GM12878 (cell line): ENCODE measurements at places on chromosomes 4 and X. TPM values are rescaled to one million over a fixed set of nuclear protein-coding genes. Genes with fewer than 3 reads are reported as not detected.

GRCh38 chr4:47786958-47787370 lies 50.9 kb downstream of the CORIN start:
- no peak overlapping the region for H3K4me3 ChIP-seq
- DNase-seq = peak; percentile 46
- H3K27me3 ChIP-seq = no peaks in the 10 kb centered on the region
- peaks cover 4% of the 10 kb centered on the region; the same call in 1 of the 2 replicates for H3K4me1 ChIP-seq

- H3K4me3 ChIP-seq = no peak overlapping the region
- no peaks in the 10 kb centered on the region for H3K27me3 ChIP-seq
- peaks cover 7% of the 10 kb centered on the region for H3K4me1 ChIP-seq
- peak overlapping the region; percentile 42; the same call in 1 of the 2 replicates for H3K27ac ChIP-seq
- H3K36me3 ChIP-seq = no peaks in the 10 kb centered on the region
These were observed 23.1 kb downstream of the MAGEA8 start for GRCh38 chrX:149903889-149904748.

DNA sequence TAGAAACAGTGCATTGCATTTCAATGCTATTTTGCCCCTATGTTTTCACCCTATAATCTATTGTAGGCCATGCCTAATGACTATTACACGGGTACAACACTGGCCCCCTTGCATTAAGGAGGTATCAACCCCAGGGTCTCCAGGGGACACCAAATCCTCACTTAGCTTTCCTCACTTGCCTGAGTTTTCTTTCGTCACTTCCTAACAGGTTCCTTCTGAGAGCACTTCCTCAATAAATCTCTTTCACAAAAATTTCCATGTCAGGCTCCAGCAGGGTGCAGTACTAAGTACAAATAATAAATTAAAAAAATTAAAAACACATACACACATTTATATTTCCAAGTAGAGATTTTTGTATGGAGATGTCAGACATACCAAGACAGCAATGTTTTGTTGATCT lies 165.0 kb downstream of the RBM46 start:
- H3K36me3 ChIP-seq = no peaks in the 10 kb centered on the region
- H3K4me3 ChIP-seq = no peak overlapping the region
- DNase-seq = no peak
- no peaks in the 10 kb centered on the region for H3K27me3 ChIP-seq
- no peak overlapping the region for H3K27ac ChIP-seq
- no peaks in the 10 kb centered on the region for H3K4me1 ChIP-seq

METTL14 gene
- total RNA-seq = 34.9 and 40.2 TPM in 2 replicates

NSG1 gene
- total RNA-seq = 0.10 TPM in 1 of 2 replicates, not detected in the other
